Hematopoietic multipotent progenitor cell (in vitro differentiated cells): ENCODE measurements at places on chromosomes 3 and 15. TPM values are rescaled to one million over a fixed set of nuclear protein-coding genes. Genes with fewer than 3 reads are reported as not detected.

- DNase-seq = no peak
These were observed 177.7 kb downstream of the VGLL4 start for GRCh38 chr3:11465744-11466616.

- DNase-seq = no peak
These were observed 8.0 kb downstream of the PXK start for GRCh38 chr3:58340594-58341244.

- peak; percentile 91 for DNase-seq
These were observed 10.0 kb downstream of the BMF start for GRCh38 chr15:40098489-40099261.

DNA sequence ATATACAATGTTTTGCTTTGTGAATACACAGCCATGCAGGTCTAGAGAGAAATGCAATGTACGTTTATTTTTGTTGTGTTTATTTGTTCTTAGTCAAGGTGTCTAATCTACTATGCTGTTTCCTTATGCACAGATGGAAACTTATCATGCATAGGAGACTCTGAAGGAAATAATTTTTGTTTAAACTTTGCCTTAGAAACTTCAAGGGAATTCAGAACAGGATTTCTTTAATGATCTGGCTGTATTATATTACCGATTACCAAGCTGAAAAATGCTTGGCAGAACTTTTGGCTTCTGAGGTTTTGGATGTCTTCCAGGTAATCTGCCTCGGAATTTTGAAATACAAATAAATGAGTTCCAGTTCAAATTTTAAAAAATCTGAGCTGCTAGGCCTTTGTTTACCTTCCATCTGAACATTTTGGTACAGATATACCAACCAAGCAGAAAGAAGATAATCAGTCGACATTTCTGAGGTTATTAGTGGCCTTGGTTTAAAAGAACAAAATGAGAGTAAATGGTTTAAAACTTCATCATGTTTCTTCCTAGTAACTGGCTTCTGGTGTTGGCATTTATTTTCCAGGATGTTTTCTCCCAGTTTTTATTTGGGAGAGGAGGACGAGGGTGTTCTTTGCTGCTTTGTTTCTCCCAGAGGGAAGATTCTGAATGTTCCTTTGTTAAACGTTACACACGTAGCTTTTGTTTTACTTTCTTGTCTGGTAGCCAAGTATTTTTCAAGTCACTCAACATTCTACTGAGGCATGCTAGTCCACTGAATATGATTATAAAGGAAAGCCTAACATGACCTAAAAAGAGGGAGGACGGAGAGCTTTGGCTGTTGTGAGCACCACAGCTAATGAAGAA, 421.8 kb upstream of the TBL1XR1 start:
- no peak for DNase-seq

DNA sequence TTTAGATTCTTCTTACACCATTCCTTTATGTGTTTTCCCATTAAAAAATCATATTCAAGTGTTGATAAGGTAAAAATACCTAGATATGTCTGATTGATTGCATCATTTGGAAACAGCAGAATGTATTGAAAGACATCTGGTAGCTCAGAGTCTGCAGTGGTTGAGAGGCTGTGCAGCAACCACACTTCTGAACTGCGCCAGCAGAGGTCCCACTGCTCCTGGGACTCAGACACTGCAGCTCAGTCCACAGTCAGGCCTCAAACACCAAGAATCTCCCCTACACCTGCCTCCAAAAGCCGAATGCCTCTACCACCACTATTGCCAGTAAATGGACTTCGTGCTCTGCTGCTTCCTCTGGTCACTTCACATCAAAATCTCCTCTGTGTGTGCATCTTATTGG, 176.9 kb upstream of the LMCD1 start:
- peak; percentile 6 for DNase-seq

DNA sequence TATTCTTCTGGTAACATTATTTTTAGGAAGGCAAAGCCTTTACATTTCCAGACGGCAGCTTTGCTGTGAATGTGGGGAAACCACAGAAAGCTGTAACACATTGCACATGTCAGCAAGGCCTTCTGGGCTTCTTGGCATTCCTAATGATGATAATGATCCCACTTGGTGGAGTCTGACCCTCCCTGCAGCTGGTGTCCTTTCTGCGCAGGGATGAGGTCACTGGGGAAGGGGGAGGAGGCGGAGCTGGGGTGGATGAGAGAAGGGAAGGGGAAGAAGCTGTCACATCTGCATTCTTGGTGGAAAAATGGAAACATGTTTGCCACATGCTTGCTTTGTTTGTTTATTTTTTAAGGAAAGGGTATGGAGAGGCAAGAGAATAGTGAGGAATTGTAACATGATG, 68.6 kb downstream of the FILIP1L start:
- DNase-seq = no peak

DNA sequence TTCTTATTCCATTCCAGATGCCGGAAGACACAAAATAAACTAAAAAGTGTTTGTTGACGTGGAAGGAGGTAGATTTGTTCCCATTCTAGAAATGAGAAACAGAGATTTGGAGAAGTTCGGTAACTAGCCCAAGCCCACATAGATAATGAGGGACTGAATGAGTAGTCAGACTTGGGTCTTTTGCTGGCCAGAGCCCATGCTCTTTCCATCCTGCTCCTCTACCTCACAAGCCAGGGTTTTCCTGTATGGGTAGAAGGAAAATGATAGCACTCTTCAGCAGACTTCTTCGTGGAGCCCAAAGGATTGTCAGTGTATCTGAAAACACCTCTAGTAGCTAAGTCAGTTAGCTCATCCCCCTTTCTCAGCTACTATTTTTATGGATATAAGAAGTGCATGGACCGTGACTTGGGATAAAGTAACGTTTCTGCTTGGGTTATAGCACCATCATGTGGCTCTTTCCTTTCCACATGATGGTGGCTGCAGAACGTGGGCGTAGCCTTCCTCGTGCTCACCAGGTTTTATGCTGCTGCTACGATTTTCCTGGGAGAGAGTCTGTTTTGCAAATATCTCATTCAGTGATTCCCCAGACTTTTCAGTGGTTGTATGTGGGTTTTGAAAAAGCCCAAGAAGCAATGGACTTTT, 84.6 kb downstream of the DGKG start:
- no peak for DNase-seq

GRCh38 chr3:65729973-65730372, 308.7 kb downstream of the MAGI1 start:
- DNase-seq = no peak

DNA sequence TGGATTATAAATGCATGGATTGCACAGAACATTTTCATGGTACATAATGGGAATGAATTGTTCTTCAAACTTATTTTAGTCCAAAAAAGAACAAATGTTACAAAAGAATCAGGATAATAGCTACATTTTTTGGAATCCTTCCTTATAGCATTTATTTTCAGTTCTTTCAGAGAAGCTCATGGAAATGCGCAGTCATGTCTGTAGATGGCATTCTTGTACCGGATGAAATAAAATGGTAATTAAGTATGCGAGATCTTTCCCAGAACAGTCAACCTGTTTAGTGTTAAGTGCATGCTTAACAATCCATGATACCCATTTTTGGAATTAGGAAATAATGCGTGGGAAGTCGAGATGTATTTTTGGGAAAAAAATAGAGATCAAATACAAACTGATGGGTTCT, 38.2 kb upstream of the GOLGA8B start:
- no peak for DNase-seq

- no peak for DNase-seq
These were observed 89.6 kb downstream of the THRB start for GRCh38 chr3:24405057-24405456.

- DNase-seq = no peak
These were observed 32.9 kb downstream of the NXPE3 start for GRCh38 chr3:101811875-101812274.

- no peak for DNase-seq
These were observed 1.3 kb downstream of the AQP9 start for GRCh38 chr15:58139276-58139988.

GRCh38 chr3:18389108-18389733, 35.9 kb downstream of the SATB1 start:
- peak; percentile 77 for DNase-seq

- no peak for DNase-seq
These were observed 1.3 kb downstream of the MINAR1 start for GRCh38 chr15:79433276-79433990.

GRCh38 chr3:137294139-137294538, 336.4 kb downstream of the IL20RB start:
- DNase-seq = no peak

DNA sequence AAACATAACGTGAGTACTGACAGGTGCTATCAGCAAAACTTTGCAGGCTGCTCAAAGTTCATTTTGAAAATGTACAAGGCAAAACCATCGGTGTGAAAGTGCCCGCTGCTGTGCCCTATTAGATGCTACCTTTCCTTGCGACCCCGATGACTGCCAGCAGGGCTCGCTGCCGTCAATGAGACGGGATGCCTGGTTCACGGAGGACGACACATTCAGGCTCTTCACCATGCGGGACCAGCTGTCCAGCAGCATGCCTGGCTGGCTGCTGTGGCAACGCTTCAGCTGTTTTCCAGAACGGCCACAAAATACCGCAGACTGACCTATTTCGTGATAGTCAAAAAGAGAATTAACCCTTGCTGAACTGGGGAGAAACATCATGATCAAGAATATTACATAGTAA, 92.7 kb upstream of the OCA2 start:
- DNase-seq = no peak

GRCh38 chr15:29124581-29125381, 144.8 kb downstream of the NSMCE3 start:
- no peak for DNase-seq

GRCh38 chr3:13452490-13453335, 27.4 kb upstream of the HDAC11 start:
- peak; percentile 54 for DNase-seq

The SPATA12 gene
- total RNA-seq = under 0.01 TPM

The PDCD7 gene
- 14.8 TPM for total RNA-seq

The SMCO1 gene
- total RNA-seq = not detected

The TRH gene
- 6.5 TPM for total RNA-seq

The ZIC4 gene
- total RNA-seq = not detected

The EPHB3 gene
- total RNA-seq = 0.54 TPM

The CA12 gene
- total RNA-seq = under 0.01 TPM

The OR5H6 gene
- not detected for total RNA-seq

The HTR3E gene
- total RNA-seq = not detected
